Glomerular endothelial cell (primary cell): ENCODE measurements at places on chromosomes 2 and 18. TPM values are rescaled to one million over a fixed set of nuclear protein-coding genes. Genes with fewer than 3 reads are reported as not detected.
A peak's percentile ranks its signal among the peaks of the same experiment; 100 is the strongest.

GRCh38 chr2:241248897-241249296 lies 60.4 kb downstream of the ANO7 start:
- DNase-seq, result no peak

DNA sequence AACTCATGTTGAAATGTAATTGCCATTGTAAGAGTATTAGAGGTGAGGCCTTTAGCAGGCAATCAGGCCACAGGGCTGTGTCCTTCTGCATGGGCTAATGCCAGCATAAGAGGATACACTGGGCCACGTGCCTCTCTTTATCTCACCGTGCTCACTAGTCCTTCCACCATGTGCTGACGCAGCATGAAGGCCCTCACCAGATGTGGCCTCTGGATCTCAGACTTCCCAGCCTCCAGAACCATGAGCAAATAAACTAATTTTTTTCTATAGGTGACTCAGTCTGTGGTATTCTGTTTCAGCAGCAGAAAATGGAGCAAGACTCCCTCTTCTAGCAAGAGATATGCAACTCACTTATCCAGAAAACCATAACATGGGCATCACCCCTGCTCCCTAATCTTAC lies 149.7 kb upstream of the ZNF236 start:
- DNase-seq, result no peak

GRCh38 chr2:76932550-76932949 lies 589.6 kb downstream of the LRRTM4 start:
- no peak for DNase-seq

DNA sequence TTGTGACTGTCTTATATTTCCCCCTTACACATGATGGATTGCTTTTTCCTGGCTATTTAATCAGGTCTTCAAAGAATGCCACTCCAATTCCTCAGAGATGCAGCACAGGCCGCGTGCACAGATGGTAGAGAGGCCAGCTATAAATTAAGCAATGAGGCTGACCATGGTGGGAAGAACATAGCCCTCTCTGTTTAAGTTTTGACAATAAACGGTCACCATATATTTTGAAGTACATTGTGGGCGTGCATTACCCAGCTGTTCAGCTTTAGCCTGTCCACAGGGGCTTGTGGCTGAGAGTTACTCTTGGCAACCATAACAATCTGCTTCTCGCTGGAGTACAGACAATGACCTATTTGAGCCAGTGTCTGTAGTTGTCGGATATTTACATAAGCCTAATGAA lies 730.8 kb downstream of the DCC start:
- DNase-seq, result no peak

GRCh38 chr2:187228986-187229385 lies 219.1 kb downstream of the CALCRL start:
- DNase-seq, result no peak

GRCh38 chr2:149094217-149095015 lies 55.9 kb downstream of the LYPD6B start:
- no peak for DNase-seq

GRCh38 chr2:156464106-156464505 lies 27.9 kb downstream of the GPD2 start:
- no peak for DNase-seq

The TPO gene
- not detected in 2 replicates for total RNA-seq

DNA sequence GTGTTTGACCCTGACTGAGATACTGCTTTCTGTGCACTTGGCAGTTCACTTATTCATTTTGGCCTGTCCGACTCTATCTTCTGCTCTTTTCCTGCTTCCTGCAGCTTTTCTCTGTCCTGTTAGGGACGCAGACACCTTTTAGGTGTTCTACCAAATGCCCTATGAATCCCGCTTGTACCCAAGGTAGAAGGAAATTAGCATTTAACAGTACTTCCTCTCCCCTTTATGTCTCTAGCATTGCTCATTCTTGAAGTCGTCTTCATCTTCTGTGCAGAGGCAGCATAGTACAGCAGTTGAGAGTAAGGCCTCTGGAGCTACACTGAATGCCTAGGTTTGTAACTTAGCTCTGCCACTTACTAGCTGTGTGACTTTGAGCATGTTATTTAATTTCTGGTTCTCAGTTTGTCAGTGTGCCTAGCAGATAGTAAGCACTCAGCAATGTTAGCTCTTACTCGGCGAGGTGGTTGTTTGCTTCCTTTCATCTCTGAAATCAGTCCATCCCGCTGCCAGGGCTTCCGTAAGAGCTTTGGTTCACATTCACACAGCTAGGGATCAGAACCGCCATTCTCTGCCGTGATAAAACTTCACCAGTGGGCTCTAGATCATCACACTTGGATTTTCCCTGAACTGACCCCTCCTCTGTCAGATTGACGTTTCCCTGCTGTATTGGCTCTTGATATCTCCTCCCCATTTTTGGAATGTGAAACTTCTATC lies 1.4 kb downstream of the CCT7 start:
- DNase-seq, result no peak

GRCh38 chr18:59696311-59697235 lies 650 bp downstream of the CCBE1 start:
- no peak for DNase-seq

The TXNL1 gene
- 54.5 and 64.6 TPM in 2 replicates for total RNA-seq

DNA sequence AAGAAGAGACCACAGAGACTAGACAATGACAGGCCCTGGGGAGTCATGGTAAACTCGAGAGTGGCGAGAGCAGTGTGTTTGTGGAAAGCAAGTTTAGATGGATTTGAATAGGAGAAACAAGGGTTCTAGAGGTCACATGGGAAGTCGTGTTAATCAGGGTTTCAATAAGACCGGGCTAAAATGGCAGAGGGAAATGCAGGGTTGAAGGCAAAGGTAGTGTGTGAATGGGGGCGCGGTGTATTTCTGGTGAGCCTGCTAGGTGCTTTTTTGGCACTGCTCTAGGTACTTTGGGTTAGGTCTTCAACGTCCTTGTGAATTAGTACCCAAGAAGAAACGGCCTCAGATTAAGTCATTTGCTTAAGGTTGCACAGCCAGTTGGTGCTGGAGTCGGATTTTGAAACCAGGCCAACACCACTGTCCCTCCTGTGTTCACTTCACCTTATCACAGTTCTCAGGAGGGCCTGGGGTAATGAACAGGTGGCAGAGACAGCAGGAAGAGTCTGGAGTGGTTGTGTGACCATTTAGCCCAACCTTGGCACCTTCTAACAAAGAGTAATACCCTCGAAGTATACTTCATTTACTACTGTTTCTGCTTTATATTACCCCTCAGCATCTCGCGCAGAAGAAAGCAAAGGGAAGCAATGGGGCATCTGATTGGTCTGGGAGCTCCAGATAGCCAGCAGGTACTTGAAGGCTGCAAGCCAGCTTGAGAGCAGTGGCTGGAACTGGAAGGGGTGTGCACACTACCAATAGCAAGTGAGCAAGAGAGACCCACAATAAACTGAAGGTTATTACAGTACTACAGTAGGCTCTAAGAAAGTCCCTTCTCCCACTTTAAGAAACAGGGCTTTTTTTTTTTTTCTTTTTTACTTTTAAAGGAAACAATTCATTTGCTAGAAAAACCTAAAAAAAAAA lies 33.4 kb upstream of the GAREM2 start:
- DNase-seq, result no peak

The RFTN2 gene
- total RNA-seq, result 4.6 and 6.3 TPM in 2 replicates

DNA sequence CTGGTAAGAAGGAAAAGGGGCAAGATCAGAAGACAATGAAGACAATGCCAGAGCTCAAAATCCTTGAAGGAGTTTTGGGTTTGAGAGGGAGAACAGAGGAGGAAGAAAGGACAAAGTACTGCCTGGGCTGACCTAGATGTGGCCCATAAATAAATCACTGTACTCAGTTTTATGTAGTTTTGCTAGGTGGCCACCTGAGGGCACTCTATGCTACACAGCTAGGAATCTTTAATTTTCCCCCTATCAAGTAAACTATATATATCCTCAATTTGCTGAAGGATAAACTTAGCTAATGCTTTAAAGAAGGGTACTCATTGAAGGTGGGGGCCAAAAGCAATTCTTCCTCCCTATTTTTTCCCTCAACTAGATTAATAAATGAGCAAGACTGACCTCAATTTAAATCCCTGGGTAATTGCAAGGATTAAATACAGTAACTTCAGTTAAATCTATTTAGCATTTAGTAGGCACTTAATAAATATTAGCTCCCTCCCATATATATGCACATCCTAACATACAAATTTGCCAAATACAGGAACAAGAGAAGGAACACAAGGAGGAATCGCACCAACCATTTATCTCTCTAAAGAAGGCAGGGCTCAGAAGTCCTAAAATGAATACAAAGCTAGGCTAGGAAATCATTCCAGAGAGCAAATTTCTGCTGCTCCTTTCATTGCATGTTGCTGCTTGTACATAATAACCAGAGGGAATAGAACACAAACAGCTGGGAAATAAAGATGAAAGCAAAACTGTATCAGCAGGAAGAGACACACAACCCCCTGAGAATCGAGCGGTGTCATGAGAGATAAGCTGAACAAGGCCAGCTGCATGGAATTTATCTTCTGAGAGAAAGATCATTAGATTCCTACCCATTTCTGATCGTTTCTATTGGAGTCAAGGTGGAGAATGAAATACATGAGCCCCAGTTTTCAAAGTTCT lies 540.1 kb downstream of the NRXN1 start:
- DNase-seq, result peak; percentile 9

DNA sequence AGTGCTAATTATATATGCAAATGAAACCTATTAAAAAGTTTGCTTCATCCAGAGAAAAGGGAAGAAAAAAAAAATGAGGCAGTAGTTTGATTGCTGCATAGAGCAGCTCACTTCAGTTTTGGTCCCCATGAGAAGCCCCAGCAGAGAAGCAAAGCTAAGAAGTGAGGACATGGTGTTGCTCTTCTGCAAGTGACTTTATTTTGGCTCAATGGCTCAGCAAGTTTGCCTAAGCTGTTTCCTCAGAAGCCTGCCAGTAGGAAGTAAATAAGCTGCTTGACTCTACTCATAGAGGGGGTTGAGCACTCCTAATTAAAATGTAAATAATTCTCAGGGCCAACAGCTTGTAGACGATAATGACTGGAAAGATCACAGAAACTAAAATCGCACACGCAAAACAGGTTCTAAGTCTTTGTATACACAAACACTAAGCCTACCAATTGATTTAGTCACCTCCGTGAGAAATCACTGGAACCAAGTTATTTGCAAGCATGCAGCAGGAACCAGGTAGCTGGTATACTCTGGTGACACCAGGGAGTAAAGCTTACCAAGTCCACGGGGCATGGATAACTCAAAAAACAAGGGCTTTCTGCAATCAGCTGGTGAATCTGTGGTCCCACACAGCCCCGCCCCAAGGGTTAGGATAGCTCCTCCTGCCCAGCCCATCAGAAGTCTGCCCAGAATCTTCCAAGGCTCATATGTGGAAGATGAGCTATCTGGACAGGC lies 39.7 kb upstream of the NABP1 start:
- no peak for DNase-seq

DNA sequence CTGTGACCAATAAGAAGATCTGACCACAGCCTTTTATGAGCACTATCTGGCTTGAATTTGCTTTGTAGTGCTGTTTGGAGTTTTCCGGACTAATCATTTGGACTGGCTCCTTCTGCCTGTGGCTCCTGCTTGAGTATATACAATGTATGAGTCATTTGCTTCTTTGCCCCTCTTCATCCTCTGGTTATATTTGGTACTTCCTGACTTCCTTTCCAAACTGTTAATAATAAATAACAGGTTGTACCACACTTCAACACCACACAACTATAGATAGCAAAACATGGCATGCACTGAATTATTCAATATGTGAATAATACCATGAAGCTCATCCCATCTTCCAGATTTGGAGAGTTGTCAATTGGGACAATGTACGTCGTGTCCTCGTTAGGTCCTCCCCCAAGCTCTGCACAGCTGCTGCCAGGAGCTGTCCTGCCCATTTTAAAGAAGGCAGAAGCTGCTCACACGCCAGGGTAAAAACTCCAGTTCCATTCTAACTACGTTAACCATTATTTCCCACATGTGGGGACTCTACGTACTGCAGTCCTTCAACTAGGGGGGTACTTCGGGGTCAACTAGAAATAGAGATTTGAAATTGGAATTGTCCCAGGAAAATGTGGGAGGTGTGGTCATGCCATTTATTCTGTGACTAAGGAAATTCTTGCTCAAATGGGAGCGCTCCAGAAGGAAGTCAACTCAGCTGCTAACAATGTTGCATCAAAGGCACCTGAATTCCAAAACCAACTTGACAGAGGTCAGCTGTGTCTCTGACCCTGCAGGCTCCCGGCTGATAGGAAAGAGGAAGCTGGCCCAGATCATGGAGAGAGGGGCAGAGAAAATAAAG lies 38.1 kb downstream of the ST8SIA5 start:
- DNase-seq, result peak; percentile 69

The KLHL41 gene
- total RNA-seq, result 0.18 and 0.87 TPM in 2 replicates

The CCDC178 gene
- 1.2 and 2.9 TPM in 2 replicates for total RNA-seq

The FMNL2 gene
- total RNA-seq, result 51.6 and 56.6 TPM in 2 replicates

The COLEC12 gene
- total RNA-seq, result 13.2 and 31.7 TPM in 2 replicates

- DNase-seq, result no peak
These were observed 201.0 kb downstream of the NDUFA10 start for GRCh38 chr2:239824046-239824694.

DNA sequence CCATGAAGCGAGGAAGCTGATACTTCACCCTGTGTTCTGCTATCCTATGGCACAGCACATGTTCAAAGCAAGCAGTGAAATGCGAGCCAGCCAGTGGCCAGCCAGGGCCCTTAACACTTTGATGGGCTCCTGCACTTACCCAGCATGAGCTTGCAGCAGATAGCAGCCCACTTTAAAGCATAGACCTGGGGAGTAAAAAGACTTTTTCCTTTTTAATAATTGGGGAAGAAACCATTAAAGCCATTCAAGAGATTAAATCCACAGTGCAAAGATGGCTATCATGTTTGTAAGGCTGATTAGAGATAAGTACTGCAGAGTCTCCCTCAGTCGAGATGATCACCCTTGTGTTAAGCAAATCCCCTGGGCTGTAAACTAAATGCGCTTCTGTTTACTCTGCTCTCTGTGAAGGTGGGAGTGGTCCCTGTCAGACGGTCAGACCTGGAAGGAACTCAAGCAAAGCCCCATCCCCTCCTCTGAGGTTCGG lies 15.7 kb downstream of the CCBE1 start:
- DNase-seq, result no peak

DNA sequence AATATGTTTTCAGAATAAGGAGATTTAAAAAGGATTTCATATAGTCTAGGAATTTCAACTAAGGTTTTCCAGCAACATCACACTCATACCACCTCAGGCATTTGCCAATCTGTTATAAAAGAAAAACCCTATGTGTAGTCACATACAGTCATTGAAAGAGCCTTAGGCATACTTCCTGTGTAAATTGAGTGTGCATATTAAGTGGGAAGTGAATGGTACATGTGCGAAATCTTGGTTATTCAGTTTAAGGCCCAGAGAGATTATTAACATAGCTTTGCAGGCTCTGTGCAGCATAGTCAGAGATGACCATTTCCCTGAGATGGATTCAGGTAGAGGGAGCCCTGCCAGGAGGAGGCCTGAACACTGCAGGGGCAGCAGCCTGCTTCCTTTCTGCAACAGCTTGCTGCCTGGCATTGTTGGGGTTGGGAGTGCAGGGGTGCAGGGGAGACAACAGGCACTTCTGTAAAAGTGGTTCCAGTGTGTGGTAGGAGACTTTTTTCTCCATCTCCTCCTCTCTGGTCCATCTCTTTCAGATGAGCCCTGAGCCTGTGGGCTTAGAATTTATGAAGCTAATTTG lies 100.1 kb upstream of the OSR1 start:
- DNase-seq, result no peak

- DNase-seq, result no peak
These were observed 8.1 kb downstream of the GMCL1 start for GRCh38 chr2:69837533-69837932.

GRCh38 chr2:129721846-129722245 lies 257.6 kb upstream of the RAB6C start:
- DNase-seq, result no peak
